ENCODE measurements at places on chromosomes 6 and 20.

- DNase-seq = no peak
Measured at GRCh38 chr6:67768972-67769371, 866.1 kb upstream of the ADGRB3 start.

DNA sequence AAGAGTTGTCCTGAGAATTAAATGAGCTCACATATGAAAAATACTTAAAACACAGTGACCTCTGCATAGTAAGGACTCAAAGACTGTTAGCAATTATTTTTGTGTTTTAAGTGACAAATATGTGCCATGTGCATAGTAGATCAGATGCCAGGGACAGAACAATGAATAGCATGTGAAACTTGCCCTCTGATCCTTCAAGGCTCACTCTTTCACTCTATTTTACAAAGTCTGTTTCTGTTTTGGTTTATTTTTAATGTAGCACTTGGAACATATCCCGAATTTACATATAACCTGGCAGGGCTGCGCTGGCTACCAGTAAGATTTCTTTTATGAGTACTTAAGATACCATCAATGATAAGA is 135.5 kb upstream of the TNFAIP3 start:
- no peak for DNase-seq

DNA sequence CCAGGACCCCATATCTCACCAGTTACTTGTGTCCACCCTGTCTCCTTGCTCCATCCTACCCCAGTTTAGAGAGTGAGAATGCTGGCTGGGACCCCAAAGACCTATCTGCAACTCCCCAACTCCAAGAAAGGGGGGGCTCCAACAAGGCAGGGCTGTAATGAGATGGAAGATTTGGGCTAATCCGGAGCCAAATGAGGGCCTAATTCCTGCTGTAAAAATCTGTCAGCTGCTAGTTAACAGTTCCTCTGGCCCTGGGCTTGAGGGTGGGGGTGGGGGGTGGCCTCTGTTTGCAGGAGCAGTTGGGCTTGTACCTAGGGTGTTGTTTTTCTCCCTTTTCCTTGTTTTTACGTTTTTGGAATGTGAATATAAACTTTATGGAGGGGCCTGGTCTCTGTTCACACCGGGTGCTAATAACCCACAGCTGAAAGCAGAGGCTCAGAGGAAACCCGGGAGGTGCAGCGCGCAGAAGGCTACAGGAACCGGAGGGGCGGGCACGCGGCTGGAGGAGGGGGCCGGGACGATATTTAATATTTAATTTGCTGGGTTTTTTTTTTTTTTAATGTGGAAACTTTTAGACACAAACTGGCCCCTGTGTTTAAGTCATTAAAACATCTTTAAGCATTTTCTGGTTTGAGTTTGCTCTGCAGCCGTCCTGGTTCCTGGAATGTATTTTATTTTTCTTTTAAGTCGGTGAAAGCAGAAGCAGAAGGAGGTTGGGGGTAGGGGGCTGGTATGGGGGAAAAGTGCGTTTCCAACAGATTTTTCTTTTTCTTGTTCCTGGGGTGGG is 70.7 kb downstream of the NCR2 start:
- DNase-seq = no peak

DNA sequence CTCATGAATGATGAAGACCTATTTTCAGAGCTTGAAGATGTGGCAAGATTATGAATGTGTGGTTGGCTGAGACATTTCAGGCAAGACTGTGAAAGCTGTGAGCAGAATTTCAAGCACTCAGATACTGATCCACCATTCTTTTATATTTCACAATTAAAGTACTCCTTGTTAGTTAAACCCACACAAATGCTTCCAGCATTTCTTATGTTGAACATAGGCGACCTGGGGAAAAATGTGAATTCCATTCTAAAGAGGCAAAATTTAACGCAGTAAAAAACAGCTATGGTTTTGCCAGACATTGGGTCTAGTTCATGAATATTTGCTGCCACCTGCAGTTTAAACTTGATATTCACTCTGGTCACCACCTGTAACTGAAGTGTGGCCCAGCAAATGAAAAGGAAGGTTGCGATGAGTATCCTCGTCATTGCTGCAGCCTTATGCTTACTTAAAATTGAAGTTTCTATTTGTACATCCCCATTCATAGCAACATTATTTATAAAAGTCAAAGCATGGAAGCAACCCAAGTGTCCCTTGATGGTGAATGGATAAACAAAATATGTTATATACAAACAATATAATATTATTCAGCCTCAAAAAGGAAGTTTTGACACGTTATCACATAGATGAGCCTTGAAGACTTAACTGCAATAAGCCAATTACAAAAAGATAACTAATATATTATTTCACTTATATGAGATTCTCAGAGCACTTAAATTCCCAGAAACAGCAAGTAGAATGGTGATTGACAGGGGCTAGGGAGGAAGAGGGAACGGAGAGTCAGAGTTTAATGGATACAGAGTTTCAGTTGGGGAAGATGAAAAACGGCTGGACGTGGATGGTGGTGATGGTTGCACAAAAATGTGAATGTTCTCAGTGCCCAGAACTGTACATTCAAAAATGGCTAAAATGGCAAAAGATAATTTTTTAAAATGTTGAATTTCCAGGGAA is 32.4 kb upstream of the FAM184A start:
- no peak for DNase-seq

DNA sequence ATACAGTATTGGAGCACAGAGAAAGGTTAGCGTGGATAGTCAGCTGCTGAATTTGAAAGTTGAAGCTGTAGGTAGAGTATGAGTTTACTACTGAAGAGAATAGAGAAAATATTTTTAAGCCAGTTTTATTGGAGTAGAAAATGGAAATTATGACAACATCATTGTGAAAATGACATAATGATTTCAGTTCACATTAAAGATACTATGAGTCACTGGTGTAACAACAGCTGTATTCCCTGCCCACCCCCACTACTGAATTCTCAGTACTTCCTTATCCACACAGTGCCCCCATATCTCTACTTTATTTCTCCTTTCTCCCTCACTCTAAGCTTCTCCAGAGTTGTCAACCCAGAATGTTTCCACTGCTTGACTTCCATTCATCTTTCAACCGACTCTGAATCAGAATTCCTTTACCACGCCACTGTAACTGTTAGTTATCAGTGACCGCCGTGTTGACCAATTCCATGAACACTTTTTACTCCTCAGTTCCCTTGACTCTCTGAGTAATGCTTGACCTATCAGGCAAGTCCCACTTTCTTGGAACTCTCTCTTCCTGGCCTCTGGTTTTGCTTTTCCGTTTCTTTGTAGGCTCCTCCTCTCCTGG is 139.6 kb downstream of the AIG1 start:
- no peak for DNase-seq

- DNase-seq = no peak
Measured at GRCh38 chr6:27507041-27507956, 34.4 kb upstream of the ZNF184 start.

GRCh38 chr20:36084897-36085613 is 69.5 kb upstream of the EPB41L1 start:
- DNase-seq = no peak

GRCh38 chr6:51459958-51460357 is 627.5 kb downstream of the PKHD1 start:
- DNase-seq = no peak

DNA sequence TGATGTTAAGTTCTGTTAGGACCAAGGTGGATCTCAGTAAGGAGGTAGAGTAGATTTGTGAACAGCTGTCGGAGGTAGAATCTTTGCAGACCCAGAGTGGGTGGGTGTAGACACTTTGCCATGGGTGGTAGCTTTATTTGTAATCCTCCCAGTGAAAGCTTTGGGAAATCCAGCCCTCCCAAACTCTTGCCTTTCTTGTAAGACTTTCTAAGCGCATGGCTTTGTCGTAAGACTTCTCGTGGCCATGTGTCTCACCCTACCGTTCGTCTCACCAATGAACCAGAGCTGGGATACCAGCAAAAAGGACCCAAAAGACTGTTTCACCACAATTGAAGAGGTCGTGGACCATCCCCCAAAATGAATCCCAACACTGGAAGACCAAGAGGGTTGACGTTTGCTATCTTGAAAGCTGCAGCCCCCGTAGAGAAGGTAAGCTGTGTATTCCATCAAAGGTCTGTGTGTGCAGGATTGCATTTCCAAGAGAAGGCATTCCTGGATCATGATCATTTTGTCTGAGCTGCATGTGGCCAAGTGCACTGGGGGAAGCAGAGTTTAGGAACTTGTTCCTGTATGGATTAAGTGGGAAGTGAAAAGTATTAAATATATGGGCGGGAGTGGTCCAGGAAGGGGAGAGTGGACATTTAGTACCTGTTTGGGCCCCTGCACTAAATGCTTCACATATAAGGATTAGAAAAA is 5.8 kb upstream of the TMEM14A start:
- DNase-seq = no peak

DNA sequence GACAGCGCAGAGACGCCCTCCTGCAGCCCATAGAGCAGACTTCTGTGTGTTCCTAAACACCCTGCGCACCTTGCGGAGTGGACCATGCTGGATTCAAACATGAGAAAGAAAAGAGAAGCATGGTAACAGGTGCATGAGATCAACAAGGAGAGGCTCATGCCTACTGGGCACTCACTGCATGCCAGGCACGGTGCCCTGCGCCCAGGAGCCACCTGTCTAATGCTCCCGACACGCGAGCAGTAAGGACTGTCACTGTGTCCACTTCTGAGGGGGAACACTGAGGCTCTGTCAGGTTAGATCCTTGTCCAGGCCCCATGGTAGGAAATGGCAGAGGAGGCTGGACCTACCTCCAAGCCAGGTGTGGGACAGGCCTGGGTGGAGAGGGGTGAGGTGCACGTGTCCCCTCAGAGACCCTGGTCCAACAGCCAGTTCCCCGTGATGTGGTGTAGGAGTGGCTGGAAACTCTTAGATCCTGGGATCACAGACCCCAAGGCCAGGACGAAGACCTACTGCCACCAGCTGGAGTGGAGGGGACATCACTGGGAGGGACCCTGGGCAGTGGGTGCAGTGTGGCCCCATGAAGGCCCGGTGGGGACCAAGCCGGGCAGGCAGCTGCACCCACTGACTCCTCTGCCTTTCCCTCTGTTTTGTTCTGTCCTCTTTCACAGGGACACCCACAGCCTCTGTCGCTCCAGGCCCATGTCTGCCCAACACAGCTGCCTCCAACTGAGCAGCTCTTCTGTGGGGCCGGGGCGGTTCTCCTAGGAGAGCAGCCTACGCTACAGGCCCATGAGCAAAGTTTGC is 29.5 kb downstream of the ZBP1 start:
- DNase-seq = no peak

GRCh38 chr6:111848262-111848812 is 24.9 kb downstream of the FYN start:
- DNase-seq = no peak

GRCh38 chr6:33822575-33823395 is 19.0 kb upstream of the MLN start:
- no peak for DNase-seq

GRCh38 chr20:4151991-4152695 is 136.8 kb upstream of the RNF24 start:
- no peak for DNase-seq

- no peak for DNase-seq
Measured at GRCh38 chr6:159688266-159688905, 4.7 kb downstream of the SOD2 start.

GRCh38 chr6:63573076-63573898 is 1.0 kb downstream of the LOC128125822 start:
- DNase-seq = peak; percentile 72

- DNase-seq = no peak
Measured at GRCh38 chr6:149053848-149054558, 263.5 kb upstream of the TAB2 start.

DNA sequence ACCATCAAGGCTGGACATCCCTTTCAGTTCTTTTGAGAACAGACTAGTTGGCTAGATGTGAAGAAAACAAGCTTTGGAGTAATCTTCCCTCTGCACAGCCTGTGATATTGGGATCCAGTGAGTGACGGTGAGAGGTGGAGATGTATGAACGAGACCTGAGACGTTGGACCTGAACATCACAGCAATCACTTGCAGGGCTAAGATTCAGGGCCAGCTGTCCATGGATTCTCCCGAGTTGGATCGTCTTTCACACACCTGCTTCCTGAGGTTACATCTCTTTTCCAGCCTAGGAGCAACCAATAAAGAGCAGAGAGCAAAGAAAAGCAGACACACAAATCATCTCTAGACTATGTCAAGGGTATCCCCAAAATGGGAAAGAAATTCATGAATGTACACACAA is 30.0 kb upstream of the TMEM14A start:
- DNase-seq = no peak

DNA sequence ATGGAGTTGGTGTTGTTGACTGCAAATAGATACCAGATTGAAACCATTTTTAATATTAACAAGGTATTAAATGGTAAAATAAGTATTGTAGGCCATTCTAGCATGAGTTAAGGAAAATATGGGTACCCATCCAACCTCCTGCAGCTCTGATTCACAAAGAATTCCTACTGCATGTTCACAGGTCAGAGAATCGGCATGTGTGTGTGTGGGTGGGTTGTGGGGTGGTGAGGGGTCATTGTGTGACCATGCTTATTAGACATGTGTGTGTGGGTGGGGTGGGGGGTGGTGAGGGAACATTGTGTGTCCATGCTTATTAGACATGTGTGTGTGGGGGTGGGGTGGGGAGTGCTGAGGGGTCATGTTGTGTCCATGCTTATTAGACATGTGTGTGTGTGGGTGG is 3.2 kb downstream of the IYD start:
- DNase-seq = no peak

DNA sequence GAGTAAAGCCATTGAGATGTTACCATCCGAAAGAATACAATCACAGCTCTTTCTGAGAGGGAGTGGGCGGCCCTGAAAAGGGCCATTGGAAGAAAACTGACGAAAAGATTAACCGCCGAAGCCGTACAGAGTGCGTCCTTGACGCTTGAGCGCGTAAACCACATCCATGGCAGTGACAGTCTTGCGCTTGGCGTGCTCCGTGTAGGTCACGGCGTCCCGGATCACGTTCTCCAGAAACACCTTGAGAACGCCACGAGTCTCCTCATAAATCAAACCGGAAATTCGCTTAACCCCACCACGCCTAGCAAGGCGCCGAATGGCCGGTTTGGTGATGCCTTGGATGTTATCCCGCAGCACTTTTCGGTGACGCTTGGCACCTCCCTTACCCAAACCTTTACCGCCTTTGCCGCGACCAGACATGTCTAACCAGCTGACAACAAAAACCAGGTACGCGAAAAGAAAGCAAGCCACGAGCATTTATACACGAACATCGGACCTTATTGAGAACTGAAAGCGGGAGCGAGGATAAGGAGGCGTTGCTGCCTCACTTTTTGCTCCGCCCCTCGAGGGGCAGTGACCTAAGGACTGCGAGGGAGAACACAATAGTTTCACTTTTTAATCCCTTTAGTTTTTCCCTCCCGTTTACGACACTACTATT is 60.3 kb upstream of the HFE start:
- peak; percentile 82 for DNase-seq

DNA sequence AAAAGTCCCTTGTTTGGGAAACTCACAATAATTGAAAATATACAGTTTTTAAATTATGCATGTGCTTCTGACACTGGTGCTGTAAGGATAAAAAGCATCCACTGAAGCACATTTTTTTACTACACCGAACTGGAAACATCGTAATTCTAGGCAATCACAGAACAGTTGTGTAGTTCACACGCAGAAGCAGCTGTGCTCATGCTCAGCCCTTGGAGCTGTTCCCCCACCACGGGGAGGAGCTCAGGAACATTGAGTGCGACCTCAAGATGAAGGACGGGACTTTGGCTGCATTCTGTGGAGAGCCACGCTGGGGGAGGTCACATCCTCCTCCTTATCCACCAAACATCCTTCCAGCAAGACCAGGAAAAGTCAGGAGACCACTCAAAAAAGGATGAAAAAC is 466.3 kb upstream of the CDH4 start:
- DNase-seq = no peak

GRCh38 chr6:142845143-142845571 is 99.8 kb downstream of the HIVEP2 start:
- DNase-seq = no peak

GRCh38 chr6:155440398-155441111 is 15.1 kb downstream of the NOX3 start:
- DNase-seq = no peak

- DNase-seq = no peak
Measured at GRCh38 chr20:13799040-13799439, 14.2 kb downstream of the NDUFAF5 start.
